ENCODE measurements at places on chromosomes 5 and 9.

- DNase-seq = no peak
Measured at GRCh38 chr5:67202828-67203227, 6.2 kb upstream of the CD180 start.

DNA sequence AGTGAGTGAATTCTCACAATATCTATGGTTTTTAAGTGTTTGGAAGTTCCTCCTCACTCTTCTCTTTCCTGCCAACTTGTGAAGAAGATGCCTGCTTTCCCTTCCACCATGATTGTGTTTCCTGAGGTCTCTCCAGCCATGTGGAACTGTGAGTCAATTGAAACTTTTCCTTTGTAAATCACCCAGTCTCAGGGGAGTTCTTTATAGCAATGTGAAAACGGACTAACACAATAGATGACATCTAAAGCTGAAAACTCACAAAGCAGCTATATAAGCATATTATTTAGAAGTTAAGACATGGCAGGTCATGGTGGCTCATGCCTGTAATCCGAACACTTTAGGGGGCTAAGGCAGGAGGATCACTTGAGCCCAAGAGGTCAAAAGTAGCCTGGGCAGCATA lies 130.2 kb downstream of the ARRDC3 start:
- no peak for DNase-seq

DNA sequence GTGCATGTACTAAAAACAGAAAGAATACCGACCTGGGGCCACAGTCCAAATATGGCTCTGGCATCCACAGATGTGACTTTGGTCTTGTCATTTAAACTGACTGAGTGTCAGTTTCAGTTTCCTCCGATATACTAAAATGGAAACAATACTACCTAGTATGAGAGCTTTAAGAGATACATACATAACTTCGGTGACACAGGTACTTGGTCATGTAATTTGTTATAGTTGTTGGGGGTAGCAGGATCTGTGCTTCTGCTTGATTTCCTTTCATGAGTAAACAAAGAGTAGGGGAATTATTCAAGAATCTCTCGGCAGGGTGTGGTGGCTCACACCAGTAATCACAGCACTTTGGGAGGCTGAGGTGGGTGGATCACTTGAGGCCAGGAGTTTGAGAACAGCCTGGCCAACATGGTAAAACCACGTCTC lies 32.1 kb downstream of the MTMR12 start:
- DNase-seq = no peak

DNA sequence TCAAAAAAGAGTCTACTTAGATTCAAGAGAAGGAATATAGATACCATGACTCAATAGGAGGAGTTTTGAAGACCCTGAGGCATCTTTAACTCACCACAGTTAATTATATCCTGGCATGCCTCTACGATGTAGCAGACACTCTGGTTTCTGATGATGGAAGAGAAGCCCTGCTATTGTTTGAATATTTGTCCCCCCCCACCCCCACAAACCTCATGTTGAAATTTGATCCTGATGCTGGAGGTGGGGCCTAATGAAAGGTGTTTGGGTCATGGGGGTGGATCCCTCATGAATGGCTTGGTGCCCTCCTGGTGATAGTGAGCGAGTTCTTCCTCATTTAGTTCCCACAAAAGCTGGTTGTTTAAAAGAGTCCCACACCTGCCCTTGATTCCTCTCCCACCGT lies 147.9 kb upstream of the TBCA start:
- DNase-seq = no peak

DNA sequence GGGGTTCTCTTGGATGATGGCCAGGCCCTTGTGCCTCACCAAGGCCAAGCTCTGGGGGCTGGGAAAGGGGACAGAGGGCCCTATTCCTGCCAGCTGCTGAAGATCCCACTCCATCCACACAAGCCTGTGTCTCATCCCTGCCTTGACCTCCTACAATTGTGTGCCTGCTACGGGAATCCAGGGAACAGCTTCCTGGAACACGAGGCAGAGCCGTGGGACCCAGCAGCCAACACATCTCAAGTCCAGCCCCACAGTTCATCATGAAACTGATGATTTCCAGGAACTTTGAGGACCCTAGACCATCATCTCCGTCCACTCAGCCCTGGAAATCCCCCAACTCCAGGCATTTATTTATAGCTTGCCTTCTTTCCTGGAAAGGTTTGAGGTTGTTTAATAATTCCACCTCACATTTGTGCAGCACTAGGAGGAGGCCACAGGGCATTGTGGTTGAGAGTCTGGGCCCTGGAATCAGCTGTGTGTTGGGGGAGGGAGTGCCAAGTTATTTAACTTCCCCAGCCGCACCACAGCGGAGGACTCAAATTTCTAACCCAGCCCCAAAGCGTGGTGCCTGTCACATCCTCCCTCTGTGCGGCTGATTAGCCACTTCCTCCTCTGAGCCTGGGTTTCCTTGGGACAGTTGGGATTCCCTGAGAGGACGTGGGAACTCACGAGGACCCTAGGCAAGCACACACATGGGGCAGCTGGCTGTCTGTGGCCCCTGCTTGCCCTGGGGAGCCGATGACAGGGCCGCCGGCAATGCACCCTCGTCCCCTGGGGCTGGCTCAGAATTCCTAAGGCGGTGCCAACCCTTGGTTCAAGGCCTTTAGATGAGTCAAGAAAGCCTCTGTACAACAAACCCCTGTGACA lies 58.2 kb upstream of the GGTA1 start:
- no peak for DNase-seq

- DNase-seq = no peak
Measured at GRCh38 chr5:124104821-124105220, 592.8 kb downstream of the CSNK1G3 start.

DNA sequence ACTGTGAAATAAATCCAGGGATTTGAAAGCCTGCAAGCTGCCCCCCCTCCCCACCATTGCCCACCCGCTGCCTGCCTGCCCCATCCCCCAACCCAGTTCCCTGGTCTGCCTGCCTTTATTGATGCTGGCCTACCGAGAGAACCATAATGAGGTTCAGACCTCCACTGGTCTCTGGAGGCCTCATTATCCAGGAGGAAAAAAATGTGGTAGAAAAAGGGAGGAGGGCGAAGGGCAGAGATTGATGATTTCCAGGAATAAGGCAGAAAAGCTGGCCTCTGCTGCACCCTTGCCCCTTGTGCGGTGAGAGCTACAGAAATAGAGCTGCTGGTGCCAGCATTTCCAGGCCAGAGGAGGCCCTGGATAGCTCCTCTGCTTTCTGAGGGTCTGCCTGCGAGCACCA lies 216.1 kb downstream of the PAPPA start:
- no peak for DNase-seq

Measured in posterior cingulate gyrus (tissue), 11 donors.